Thyroid gland (tissue), 4 donors: ENCODE measurements at places on chromosomes 2 and 18. TPM values are rescaled to one million over a fixed set of nuclear protein-coding genes. Genes with fewer than 3 reads are reported as not detected.

DNA sequence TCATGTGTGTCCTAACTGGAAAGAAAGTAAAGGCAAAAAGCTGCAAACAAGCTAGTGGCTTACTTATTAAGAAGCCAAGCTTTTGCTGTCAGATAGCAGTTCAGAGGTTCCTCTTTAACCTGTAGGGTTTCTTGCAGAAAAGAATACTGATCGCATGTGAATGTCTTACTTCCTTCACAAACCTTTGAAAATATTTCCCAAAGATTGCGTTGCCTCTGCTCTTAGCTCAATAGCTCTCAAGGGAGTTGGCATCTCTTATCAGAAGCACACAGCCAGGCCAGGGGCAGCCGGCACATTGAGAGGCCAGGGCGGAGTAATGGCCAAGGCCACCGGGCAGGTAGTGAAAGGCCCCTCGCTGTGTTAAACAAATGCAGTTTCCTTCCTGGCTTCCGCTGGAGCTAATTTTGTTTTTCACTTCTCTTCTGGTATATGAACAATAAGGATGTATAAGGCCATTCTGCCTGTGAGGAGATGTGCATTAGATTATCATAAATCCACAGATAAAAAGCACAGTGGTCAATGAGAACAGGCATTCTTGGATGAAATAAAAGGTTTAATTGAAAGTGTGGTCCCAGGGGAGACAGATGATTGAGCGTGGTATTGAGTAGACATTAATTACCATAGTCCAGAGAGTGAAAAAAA lies 542.4 kb upstream of the NRP2 start:
- H3K27me3 ChIP-seq: no peaks in the 10 kb centered on the region
- no peak overlapping the region for H3K27ac ChIP-seq
- H3K36me3 ChIP-seq: no peaks in the 10 kb centered on the region
- no peaks in the 10 kb centered on the region for H3K4me1 ChIP-seq
- peak; percentile 31 for DNase-seq
- no peak overlapping the region for H3K4me3 ChIP-seq

LTBP1 gene
- total RNA-seq: 12.9 TPM

DNA sequence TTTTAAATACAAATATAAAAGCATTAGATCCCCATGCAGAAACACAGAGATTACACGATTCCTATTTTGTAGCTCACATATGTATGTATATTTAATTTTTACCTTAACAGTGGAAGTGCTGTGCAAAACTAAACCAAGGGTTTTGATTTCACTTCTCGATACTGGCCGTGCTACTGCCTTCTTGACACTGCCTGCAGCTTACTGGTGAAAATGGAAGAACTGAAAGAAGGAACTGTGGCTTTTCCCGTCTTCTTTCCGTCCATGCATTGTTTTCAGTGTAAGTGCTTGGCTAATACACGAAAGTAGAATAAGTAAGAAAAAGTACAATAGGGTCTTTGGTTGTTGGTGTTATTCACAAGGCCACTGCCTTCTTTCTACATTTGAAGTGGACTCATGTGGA lies 129.5 kb downstream of the NDUFA10 start:
- no peak overlapping the region for H3K27ac ChIP-seq
- no peaks in the 10 kb centered on the region for H3K27me3 ChIP-seq
- H3K4me1 ChIP-seq: no peaks in the 10 kb centered on the region
- no peaks in the 10 kb centered on the region for H3K36me3 ChIP-seq
- no peak overlapping the region for H3K4me3 ChIP-seq

DNA sequence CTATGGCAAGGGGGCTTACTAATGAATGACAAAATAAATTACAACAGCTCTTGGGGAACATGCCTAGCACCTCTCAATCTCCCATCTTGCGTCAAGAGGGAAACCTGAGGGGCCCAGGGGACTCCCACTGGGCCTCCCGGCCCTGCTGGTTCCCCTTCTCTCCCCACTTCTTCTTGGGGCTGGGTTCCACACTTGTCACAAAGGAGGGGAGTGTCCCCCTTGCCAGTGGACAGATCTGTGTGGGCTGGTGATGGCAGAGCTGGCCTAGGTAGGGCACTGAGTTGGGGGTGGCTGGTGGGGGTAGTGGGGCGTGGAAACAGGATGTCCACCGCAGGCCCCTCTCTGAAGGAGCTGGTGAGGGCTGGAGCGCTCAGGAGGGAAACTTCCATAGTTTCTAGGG lies 184.0 kb upstream of the HAAO start:
- no peak overlapping the region for H3K4me3 ChIP-seq
- H3K27ac ChIP-seq: no peak overlapping the region
- DNase-seq: no peak

GRCh38 chr18:37663446-37663845 lies 97.8 kb upstream of the CELF4 start:
- no peak overlapping the region for H3K27ac ChIP-seq
- H3K36me3 ChIP-seq: no peaks in the 10 kb centered on the region
- H3K27me3 ChIP-seq: no peaks in the 10 kb centered on the region

- H3K27me3 ChIP-seq: no peaks in the 10 kb centered on the region
- H3K4me1 ChIP-seq: peaks cover 17% of the 10 kb centered on the region
- H3K4me3 ChIP-seq: no peak overlapping the region
- H3K36me3 ChIP-seq: no peaks in the 10 kb centered on the region
- no peak overlapping the region for H3K27ac ChIP-seq
These were observed 8.3 kb downstream of the C2orf81 start for GRCh38 chr2:74413001-74413698.
